ENCODE measurements at places on chromosomes 13 and 19.
A peak's percentile ranks its signal among the peaks of the same experiment; 100 is the strongest.

GRCh38 chr13:75258159-75258782 is 223.7 kb downstream of the TBC1D4 start:
- no peak for DNase-seq

DNA sequence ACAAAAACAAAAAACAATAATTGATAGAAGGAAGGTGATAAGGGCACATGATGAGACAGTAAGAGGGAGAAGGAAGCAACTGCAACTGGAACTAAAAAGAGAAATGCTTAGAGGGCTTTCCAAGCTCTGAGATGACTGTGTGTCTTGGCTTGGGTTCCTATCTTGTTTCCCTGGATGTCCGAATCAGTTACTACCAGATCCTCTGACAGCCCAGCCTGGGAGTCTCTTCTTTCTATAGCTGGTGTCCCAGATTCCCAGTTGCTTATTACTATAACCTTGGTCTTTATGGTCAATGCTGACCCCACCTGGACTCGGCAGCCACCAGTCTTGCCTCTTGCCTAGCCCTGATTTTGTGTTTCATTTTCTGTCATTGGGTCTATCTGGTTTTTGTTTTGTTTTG is 116.4 kb downstream of the RFC3 start:
- no peak for DNase-seq

DNA sequence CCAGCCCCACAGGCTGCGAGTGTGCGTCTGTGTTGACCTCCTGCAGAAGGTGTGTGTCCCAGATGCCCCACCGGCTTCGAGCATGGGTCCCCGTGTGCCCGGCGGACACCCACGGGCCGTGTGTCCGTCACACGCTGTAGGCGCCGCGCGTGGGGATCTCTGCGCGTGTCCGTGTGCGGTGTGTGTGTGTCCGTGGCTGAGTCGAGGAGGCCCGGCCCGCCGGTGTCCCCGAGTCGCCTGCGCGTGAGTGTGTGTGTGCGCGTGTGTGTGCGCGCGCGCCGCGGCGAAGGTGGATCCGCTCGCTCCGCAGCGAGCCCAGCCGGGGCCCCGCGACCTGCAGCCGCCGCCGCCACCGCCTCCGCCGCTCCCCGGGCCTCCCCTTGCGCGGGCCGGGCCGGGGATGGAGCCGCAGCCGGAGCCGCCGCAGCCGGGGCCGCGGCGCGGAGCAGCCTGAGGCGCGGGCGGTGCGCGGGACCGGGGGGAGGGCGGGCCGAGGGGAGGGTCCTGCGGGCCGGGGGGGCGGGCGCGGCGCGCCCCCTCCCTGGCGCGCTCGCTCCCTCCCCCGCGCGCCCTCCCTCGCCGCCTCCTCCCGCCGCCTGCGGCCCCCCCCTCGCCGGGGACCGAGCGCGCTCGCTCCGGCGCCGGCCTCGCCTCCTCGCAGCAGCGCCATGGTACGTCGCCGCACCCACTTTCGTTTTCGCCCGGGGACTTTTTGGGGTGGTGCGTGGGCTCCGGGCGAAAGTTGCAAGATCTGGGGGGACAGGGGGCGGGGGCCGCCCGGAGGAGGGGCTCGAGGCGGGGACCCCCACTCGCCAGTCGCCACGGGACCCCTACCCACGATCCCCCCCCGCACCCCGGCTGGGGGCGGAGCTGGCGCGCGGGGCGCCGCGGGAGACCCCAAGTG is 7.1 kb upstream of the NFIC start:
- DNase-seq: peak; percentile 58

GRCh38 chr19:16604615-16605014 is 23.4 kb downstream of the MED26 start:
- DNase-seq: no peak

- DNase-seq: no peak
Measured at GRCh38 chr13:95862408-95862807, 185.5 kb downstream of the DNAJC3 start.

DNA sequence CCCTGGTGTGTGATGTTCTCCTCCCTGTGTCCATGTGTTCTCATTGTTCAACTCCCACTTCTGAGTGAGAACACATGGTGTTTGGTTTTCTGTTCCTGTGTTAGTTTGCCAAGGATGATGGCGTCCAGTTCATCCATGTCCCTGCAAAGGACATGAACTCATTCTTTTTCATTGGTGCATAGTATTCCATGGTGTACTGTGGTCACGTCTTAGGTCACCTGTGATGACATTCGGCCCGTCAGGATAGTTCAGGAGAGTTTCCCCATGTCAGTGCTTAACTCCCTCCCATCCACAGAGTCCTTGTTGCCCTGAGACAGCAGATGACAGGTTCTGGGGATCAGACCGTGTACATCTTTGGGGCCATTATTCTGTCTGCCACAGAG is 8.6 kb downstream of the ZNF444 start:
- DNase-seq: no peak

- no peak for DNase-seq
Measured at GRCh38 chr13:81582381-81582780, 1241.5 kb upstream of the SPRY2 start.

DNA sequence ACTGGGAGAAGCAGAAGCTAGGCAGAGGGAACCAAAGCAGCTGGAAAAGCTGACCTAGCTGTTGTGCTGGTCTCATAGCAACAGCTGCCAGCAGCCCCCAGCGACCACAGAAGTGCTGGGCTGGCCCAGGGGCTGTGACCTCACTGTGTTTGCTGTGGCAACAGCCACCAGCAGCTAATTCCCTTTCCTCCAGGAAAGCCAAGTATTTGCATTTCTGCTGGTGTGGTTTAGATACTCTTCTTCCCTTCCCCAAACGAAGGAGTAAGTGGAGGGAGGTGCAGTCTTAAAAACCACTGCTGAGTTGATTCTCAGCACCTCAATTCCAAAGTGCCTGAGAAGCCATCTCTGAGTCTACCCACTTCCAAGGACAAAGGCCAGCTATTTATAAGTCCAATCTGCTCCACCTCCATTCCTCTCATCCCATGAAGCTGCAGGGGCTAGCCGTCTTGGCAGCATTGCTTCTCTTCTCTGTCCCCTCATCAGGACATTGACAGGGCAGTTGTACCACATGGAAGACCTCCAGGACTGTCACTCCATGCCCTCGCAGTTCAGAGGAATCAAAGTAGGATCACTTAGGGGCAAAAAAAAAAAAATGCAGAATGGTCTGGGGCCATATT is 11.5 kb upstream of the CCDC97 start:
- peak; percentile 71 for DNase-seq

DNA sequence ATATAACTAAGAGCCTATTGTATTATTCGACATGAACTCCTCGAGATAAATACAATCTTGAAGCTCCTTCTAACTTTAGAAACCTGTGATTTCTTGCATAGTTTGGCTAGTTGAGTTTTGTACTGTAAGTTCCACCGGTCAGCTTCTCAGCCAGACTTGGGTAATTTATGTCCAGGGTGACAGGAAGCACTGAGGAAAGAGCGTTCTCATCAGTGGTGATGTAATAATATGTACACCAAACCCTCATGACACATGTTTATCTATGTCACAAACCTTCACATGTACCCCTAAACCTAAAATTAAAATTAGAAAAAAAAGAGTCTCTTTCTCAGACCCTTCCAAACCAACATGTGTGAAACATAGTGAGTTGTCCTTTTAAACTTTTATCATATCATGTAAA is 205.7 kb downstream of the KCNRG start:
- no peak for DNase-seq
